NCI-H526 treated with DMSO at 0.1 percent for 48 hours (cell line): ENCODE measurements at places on chromosomes 4 and X.

- no peak for DNase-seq
Observed at GRCh38 chr4:22802876-22803275, 110.1 kb downstream of the GBA3 start.

DNA sequence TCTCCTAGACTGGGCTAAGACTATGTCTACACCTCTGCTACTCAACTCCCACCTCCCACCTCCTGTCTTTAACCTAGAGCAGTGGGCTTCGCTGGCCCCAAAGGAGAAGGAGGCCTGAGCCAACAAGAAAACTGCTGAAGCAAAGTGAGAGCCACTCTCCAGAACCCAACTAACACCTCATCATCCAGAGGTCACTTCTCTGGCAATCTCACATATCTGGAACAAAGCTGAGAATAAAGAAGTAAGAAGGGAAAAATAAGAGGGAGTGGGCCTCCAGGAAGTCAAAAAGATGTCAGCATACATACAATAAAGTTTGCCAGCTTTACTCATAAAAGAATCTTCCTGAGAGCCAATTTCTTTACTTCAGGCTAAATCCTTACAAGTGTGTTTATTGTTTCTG lies 18.6 kb upstream of the FGF16 start:
- DNase-seq = no peak

GRCh38 chrX:119055687-119056086 lies 17.1 kb upstream of the CT47C1 start:
- DNase-seq = no peak

- no peak for DNase-seq
Observed at GRCh38 chrX:139287155-139287924, 243.2 kb upstream of the F9 start.

GRCh38 chr4:157741642-157742041 lies 431.2 kb downstream of the GASK1B start:
- no peak for DNase-seq

DNA sequence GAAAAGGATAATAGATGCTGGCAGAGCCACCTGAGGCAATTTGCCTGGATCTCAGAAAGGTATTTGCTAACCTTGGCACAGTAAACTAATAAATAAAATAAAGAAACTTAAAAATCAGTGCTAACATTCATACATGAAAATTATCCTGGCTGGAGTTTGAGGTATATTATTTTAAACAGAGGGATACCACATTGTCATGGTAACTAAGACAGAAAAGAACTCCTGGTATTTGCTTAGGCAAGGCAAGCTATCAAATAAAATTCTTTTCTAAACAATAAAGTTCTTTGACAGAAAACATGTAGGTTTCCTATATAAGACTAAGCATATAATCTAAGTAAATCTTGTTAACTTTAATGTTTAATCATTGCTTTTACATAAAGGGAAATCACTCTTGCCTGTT lies 218.8 kb downstream of the MAGEB17 start:
- DNase-seq = no peak

DNA sequence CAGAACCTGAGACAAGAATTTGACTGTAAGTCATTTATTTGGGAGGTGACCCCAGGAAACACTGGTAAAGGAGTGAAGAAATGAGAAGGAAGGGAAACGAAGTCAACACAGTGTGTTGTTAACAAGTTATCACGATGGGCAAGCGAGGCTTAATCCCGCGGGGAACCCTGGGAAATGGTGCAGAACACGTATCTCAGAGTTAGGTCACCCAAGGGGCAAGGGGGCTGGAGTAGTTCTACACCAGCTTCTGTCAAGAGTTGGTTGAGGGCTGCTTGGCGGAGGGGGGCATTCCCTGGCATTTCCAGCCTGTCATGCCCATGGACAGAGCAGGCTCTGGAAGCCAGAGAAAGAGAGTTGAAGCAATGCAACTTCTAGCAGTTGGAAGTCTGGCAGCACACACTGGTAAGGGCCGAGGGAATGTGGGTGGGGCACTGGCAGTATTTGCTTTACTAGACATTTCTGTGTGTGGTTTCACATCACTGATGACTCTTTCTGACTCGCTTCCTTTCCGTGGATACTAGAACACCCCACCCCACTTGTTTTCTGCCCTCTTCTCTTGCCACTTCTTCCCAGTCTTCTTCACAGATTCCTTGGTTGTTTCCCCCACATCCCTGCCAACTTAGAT lies 52.2 kb upstream of the ADGRG2 start:
- no peak for DNase-seq

DNA sequence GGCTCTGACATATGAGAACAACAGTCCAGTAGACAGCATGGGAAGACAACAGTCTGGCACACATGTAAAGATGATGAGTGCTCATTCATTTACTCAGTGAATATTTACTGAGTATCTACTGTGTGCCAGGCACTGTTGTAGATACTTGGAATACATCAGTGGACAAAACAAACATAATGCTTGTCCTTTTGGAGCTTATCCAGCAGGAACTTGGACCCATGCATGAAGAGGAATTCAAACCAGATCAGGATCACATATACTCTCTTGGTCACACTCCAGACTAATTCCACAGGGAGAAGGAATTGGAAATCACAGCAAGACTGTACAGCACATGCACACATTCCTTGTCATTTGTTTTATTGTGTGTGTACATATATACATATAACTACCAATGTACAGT lies 217.6 kb upstream of the TTC29 start:
- DNase-seq = no peak
